Activated T-helper 2 cell treated with anti-CD3 and anti-CD28 coated beads, Interferon-gamma antibody, Interleukin-2, Interleukin-4, amounts not matched to agents 10 μg/mL and 5 μg/mL and 100 μg/mL, durations not matched to agents 14 hours and 24 hours and 36 hours (primary cell): ENCODE measurements at places on chromosomes 16 and 17. TPM values are rescaled to one million over a fixed set of nuclear protein-coding genes. Genes with fewer than 3 reads are reported as not detected.

DNA sequence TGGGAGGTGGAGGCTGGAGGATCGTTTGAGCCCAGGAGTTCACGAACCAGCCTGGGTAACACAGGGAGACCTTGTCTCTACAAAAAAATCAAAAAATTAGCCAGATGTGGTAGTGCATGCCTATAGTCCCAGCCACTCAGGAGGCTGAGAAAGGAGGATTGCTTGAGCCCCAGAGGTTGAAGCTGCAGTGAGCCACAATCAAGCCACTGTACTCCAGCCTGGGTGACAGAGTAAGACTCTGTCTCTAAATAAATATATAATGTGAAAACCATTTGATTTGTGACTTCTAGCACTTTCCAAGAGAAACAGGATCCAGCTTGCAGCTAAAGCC, 459.1 kb downstream of the SOX9 start:
- no peak for DNase-seq

GRCh38 chr16:68310437-68310773, 341 bp downstream of the SLC7A6OS start:
- no peak for DNase-seq

GRCh38 chr17:78365561-78366108, 5.8 kb upstream of the SOCS3 start:
- DNase-seq = no peak

DNA sequence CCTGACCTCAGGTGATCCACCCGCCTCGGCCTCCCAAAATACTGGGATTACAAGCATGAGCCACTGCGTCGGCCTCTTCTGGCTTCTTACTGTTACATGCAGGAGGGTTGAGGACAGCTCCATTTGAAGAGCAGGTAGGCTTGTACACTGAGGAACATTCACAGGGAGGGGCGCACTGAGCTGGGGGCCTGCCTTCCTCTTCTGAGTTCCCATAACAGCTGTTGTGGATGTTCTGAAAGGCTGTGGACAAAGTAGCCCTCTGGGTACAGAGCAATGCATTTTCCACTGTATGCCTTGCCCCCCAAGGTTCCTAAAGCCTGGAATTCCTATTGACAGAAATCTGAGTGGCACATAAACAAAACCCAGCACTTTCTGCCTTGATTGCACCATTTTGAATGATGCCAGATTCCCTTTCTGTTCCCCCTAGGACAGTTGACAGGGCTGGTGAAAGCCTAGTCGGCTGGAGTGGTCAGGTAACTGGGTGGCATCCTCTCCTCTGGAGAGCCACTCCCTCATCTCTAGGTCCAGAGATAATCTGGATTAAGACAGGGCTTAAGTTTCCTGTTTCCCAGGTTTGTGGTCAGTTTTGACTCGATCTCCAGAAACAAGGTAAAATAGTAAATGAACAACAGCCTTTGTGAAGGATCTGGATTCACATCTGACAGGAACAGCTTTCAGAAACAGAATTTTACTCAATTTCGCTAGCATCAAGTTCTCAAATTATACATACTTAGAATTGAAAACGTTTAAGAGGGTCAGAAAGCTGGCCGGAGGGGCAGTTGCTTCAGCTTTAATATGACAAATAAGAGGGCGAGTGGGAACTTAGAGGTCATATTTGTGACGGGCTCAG, 1.3 kb upstream of the CDK5R1 start:
- DNase-seq = no peak

GRCh38 chr17:47733674-47734410, 806 bp downstream of the TBX21 start:
- no peak for DNase-seq

- DNase-seq = no peak
Measured at GRCh38 chr17:65085397-65085796, 28.9 kb upstream of the GNA13 start.

DNA sequence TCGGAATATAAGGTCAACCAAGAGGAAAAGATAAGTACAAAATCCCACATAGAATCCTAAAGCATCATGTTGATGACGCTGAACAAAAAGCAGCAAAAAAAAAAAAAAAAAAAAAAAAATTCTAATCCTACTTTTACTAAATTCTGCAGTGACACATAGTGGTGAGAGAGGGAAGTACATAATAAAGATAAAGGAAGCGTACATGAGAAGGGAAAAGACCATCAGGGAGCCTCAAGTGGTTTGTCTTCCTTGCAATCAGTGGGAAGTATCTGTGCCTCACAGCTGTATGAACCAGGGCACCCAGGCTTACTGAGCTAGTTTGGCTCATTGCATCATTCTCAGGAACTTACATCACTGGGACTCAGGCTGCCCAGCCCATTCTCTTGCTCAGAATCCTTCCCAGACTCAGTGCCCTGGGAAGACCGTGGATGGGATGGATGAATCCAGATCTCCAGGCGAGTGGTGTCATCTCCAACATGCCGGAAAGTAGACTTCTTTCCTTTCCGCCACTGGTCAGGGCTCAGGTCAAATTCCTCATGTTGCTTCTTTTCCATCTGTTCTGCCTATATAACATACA, 21.2 kb downstream of the SMG6 start:
- DNase-seq = no peak

The PTGES3L gene
- 1.9 and 2.1 TPM in 2 replicates for total RNA-seq

DNA sequence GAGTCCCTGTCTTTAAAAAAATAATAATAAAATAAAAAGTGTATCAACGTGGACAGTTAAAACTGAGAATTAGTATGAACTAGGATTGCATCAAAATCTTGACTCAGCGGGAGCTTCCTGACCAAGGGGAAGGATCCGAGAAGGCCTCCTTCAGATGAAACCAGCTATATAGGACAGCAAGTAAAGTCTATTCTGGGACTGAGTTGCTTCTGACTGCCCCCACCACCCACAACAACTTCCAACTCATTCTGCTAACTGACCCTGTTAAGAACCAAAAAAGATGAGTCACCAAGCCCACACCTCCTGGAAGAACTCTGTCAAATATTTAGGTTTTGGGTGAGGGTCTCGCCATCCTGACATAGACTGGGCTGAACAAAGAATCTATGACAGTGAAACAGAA, 24.9 kb downstream of the MPP3 start:
- DNase-seq = no peak

DNA sequence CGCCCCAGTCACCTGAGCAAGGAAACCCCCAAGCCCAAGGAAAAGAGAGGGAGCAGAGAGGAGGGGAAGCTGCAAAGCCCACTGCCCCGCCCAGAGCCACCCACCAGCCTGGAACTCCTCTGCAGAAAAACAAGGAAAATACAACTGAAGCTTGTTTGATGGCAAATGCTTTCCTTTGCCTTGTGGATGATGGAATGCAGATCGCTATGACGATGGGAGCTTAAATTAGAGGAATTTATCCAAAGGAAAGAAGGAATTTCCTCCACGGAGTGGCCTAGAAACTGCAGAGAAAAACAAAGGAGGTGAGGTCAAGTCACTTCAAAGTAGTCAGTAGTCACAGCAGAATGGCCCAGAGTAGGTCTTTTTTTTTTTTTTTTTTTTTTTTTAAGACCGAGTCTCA, 31.5 kb upstream of the ASGR2 start:
- DNase-seq = no peak

The PRSS8 gene
- total RNA-seq = not detected in 2 replicates

DNA sequence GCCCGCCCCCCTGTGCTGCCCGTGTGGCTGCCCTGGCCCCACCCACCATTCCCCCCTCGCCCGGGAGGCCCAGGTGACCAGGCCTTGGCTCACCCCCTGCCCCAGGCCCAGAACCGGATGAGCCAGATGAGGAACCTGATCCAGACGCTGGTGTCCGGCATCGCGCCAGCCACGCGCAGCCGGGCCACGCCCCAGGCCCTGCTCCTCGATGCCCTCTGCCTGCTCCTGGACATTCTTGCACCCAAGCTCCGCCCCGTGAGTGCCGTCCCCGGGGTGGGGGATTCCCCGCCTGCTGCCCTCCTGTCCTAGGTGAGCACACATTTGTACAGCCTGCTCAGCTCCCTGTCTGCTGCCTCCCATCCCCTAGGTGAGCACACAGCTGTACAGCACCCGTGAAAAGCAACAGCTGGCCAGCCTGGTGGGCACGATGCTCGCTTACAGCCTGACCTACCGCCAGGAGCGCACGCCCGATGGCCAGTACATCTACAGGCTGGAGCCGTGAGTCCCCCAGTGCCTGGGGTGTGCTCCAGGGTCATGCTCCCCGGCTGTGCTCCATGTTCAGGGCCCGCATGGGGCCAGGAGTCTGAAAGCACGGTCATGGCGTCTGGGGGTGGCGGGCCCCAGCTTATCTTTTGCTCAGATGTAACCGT, 4.8 kb downstream of the GNG13 start:
- no peak for DNase-seq

The CTRB1 gene
- not detected in 2 replicates for total RNA-seq

- no peak for DNase-seq
Measured at GRCh38 chr16:1026784-1027500, 45.4 kb downstream of the SOX8 start.

The MYOCD gene
- not detected in 2 replicates for total RNA-seq

The ESRP2 gene
- total RNA-seq = 0.23 and 0.34 TPM in 2 replicates

- no peak for DNase-seq
Measured at GRCh38 chr16:66207883-66208265, 158.6 kb upstream of the CDH5 start.

The KRT27 gene
- not detected in 2 replicates for total RNA-seq

The TRIM25 gene
- 76.5 and 85.9 TPM in 2 replicates for total RNA-seq

- no peak for DNase-seq
Measured at GRCh38 chr17:82843904-82844680, 4.3 kb upstream of the ZNF750 start.

DNA sequence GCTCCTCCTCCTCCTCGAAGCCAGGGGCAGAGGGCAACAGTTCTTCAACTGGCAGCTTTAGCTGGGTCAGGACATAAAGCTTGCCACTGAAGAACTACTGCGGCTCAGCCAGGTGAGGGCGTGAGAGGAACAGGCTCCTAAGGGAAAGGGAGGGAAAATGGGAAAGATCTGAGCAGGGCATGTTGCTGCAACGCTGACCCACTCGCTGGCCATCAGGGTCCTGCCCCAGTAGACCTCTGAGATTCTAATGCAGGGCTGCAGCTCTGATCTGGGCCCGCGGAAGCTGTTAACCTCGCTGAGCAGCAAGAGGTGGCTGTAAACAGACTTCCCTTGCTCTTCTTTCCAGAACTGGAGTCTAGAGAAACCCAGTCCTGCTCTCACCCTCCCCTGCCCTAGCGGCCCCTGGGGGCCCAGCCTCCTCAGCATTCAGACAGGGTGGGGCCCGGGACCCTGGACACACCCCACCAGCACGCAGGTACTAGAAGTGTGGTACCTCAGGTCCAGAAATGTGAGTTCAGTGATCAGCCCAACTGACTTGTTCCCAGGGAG, 3.8 kb upstream of the TLCD2 start:
- no peak for DNase-seq

DNA sequence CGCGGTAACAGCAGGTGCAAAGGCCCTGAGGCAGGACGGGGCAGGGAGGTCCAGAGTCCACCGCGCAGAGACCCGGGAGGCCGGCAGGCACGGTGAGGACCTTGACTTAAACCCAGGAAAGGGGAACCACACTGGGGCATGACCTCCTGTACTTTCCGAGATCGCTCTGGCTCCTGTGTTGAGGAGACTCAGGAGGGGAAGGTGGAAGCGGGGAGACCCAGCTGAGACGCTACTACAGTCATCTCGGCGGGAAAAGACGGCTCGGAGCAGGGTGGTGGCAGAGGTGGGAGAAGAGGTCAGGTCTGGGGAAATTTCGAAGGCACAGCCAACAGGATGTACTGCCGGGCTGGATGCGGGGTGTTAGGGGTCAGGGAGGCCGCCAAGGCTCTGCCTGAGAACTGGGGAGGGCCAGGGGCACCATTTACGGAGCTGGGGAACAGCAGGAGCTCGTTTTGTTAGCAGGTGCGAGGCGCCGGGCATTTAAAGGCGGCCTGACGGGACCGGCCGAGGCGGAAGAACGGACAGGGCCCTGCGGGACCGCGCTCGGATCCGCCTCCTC, 22.3 kb downstream of the NPTX1 start:
- DNase-seq = no peak
